NCI-H146 (cell line): ENCODE measurements at places on chromosomes 1 and 21.

- no peak for DNase-seq
Measured at GRCh38 chr1:196910215-196910614, 22.4 kb downstream of the CFHR4 start.

DNA sequence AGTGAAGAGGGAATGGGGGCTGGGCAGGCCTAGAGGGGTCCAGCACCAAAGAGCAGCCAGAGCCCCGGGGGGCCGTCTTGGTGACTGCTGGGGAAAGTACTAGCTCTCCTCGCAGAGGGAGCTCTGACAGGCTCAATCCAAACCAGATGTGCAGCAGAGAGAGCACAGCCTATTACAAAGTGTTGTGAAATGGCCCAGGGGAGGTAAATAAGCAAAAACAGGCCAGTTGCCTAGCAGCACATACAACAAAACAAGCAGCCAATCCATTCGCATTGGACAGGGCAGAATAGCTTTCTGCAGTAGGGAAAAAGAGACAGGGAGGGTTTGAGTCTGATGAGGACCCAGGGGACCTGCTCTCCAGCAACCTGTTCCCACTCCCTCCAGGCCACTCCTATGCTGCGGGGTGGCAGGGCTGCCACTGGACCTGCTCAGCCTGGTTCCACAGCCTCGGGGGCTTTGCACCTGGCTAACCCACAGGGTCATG is 239.6 kb upstream of the FGGY start:
- no peak for DNase-seq

GRCh38 chr1:234532503-234532922 is 53.5 kb upstream of the TARBP1 start:
- no peak for DNase-seq

DNA sequence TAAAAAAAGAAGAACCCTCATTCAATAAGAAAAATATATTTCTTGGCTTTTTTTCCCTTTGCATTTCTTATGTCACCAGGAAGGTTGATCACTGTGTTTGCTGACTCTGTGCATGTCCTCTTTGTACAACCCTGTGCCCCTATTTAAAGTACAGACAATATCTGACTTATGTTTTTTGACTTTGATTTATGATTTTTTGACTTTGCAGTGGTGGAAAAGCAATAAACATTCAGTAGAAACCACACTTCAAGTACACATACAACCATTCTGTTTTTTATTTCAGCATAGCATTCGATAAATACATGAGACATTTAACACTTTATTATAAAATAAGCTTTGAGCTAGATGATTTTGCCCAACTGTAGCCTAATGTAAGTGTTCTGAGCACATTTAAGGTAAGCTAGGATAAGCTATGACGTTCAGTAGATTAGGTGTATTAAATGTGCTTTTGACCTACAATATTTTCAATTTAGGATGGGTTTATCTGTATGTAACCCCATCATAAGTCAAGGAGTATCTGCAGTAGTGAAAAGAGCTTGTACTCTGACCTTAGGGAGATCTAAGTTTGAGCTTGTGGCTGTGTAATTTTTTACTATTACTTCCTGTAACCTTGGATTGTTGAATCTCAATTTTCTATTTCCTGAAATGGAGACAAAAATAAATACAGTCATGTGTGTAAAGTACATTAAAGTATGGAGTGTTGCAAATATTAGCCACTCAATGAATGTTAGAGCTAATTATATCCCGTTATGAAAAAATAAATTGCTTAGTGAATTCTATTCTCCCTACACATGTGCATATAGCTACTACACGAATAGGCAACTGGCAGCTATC is 1.2 kb downstream of the RNASEL start:
- no peak for DNase-seq

DNA sequence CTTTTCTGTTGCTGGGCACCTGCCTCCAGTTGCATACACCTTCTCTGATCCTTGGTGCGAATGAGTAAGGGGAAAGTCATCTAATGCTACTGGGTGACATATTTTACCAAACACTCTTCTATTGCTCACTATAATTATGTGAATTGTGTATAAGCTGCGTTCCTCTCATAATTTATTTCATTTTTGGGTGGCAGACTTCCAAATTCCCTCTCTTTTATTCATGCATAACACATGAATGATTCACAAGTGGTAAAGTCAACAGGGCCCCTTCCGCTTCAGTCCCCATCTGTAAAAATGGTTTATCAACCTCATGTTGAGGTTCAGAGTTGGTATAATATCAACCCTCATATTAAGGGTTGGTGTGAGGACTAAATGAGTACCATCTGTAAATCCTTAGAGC is 3.2 kb upstream of the QSOX1 start:
- no peak for DNase-seq

- DNase-seq = no peak
Measured at GRCh38 chr1:30698401-30698981, 24.9 kb downstream of the MATN1 start.
